ENCODE measurements at places on chromosomes 7 and 10.
A peak's percentile ranks its signal among the peaks of the same experiment; 100 is the strongest.

DNA sequence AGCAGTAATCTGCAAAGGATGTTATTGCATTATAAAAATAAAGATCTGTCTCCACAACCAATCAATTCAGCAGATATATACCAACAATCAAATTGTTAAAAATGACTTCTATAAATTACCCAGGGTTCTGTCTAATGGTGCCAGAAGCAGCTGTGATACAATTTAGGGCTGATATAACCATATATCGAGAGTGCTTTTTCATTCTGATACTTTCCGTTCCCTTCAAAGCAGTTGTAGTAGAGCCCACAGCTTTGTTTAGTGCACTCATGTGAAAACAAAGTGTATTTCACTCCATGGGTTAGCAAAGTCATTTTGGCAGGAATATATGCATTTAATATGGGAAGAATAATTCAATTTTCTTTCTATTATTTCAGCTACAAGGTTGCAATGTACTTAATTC lies 83.1 kb upstream of the CHCHD3 start:
- no peak for DNase-seq

GRCh38 chr10:34495938-34496337 lies 319.2 kb downstream of the PARD3 start:
- no peak for DNase-seq

DNA sequence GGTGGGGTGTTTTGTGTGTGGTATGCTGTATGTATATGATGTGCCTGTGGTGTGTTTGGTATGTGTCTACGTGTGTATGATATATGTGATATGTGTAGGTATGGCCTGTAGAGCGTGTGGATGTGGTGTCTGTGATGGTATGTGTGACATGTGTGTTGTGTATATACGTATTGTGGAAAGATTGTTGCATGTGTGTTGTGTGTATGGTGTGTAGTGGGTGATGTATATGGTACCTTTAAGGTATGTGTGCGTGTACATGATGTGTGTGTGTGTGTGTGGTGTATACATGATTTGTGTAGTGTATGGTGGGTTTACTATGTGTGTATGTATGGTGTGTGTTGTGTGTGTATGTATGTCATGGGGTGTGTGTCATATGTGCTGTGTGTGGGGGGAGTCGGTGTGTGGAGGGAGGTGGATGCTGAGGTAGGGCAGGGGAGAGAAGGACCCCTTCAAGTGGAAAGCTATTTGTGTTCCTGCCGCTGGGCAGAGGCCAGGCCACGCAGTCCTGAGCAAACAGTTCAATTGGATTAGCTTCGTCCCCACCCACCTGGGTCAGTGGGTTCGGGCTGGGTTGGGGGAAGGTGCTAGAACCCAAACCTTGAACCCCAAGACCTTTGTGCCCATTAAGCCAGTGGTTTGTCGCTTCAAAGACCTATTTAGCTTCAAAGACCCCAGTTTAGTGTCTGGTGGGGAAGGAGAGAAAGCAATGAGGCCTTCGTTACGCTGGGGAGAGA lies 1.9 kb upstream of the TRPV6 start:
- DNase-seq: no peak

DNA sequence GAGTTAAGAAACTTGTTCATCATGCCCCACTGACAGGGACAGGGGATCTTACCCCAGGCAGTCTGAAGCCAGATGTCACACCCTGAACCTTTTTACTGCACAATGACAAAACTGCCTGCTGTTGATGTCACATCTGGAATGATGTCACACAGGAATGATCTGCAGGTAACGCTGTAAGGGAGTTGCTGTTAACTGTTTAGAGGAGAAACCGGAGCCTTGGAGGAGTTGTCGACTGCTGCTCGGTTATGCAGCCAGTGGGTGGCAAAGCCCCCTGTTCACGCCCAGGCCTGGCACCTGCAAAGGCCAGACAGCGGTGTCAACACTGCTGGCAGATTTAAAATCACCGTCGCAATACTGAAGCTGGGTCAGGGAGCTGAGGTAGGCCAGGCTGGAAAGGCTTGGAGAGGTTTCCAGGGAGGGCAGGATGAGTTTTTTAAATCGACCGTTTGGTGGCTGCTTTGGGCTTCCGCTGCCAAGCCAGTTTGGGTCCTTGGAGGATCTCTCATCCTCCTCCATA lies 10.0 kb upstream of the SLIT1 start:
- DNase-seq: no peak

- no peak for DNase-seq
These were observed 19.9 kb upstream of the NPFFR1 start for GRCh38 chr10:70303730-70304129.

DNA sequence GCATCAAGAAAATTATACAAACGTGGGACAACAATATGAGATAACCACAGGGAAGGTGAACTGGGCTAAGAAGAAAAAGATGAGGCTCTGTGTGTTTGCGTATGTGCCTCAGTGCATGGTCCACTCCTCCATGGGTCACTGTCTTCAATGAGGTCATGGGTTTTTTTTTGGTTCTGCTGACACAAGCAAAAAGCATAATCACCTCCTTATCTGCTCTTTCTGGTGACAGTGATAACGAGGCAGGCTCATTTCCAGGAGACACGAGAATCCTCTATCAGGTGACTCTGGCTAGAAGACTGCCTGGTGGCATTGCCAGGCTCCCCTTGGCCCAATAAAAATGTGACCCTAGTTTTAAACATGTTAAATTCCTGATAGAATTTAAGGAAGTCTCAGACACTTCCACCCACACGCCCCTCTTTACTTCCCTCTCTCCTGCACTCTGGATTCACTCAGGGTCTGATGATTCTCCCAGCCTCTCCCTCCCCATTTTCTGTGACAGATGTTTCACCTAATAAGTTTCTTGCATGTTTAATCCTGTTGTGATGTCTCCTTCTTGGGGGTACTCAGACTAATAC lies 35.3 kb upstream of the CDCA7L start:
- no peak for DNase-seq

DNA sequence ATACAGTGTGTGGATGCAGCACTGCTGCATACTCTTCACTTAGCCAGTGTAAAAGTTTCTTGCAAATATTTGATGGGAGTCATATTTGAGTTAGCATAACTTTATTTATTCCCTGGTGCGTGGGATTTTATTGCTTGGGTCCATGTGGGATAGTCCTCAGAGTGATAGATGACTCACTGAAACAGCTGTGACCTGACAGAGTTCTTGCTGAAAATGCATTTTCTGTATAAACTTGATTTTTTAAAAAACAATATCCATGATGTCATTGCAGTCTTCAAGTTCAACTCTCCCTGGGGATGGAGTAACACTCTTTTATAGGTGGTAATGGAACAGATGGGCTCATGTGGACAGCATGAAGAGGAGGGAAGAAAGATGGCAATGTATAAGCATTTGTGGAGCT lies 310.0 kb downstream of the PPP1R3A start:
- no peak for DNase-seq

DNA sequence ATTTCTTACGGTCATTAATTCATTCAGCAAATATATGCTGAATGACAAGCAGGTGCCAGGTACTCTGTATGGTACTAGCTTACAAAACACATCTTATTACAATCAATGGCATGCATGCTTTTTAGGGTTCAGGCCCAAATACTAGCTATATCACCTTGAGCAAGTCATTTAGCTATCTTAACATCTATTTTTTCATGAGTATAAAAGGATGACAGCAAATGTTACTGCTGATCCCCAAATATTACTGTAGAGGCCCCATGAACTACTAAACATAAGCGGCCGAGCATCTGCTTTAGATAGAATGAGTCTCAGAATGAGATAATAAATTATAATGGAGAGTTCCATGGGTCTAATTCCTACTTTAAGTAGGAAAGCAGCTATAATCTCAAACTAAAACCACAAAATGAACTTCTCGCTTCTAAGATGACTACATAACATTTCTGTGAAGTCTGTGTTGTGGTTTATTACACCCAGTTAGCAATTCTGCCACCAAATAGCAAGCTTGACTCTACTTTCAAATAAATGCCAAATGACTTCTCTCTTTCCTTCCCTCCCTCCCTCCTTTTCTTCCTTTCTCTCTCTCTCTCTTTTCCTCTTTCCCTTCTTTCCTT lies 113.7 kb upstream of the LRRN3 start:
- no peak for DNase-seq

- no peak for DNase-seq
These were observed 32.1 kb downstream of the LRRC27 start for GRCh38 chr10:132363921-132364593.

DNA sequence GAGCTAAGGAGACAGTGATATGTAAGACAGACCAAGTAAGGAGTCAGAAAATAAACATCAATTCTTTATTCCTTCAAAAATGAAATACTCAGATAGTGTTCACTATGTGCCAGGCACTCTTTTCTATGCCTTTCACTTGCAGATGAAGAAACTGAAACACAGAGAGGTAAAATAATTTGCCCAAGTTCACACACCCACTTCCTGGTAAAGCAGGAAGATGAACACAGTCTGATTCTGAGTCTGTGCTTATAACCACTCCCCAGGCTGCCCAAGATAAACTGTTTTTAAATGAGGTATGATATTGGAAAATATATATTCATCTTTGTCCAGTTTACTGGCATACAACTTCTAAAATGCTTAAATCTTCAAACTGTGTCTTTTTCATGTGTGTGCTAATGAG lies 294.4 kb upstream of the NPVF start:
- DNase-seq: no peak

DNA sequence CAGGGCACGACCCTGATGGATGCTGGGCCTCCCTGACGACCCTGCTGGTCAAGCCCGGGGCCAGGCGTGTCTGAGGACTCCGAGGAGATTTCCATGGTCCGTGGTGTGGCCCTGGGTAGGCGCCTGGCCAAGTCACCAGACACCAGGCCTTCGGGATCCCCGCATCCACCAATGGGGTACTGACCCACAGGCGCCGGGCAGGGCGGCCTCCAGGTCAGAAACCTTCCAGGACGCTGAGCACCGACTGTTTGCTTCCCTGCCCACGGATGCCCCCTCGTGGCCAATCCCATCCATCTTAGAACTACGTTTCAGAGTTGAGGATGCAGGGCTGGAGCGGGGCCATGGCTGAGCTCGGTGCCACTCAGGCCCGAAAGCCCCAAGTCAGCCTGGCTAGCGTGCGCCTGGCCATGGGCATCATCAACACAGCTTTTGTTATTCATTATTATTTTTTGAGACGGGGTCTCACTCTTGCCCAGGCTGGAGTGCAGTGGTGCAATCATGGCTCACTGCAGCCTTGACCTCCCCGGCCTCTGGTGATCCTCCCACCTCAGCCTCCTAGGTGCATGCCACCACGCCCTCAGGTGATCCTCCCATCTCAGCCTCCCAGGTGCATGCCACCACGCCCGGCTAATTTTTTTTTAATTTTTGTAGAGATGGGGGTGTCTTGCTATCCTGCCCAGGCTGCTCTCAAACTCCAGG lies 7.1 kb upstream of the AMZ1 start:
- DNase-seq: peak; percentile 30

GRCh38 chr10:60162631-60163030 lies 227.0 kb downstream of the ANK3 start:
- no peak for DNase-seq

GRCh38 chr10:15781381-15781960 lies 61.7 kb upstream of the ITGA8 start:
- no peak for DNase-seq

GRCh38 chr7:42214060-42214679 lies 22.8 kb downstream of the GLI3 start:
- no peak for DNase-seq

- no peak for DNase-seq
These were observed 254.9 kb upstream of the PHF14 start for GRCh38 chr7:10718768-10719167.

GRCh38 chr10:69648461-69648860 lies 18.4 kb downstream of the FAM241B start:
- no peak for DNase-seq

DNA sequence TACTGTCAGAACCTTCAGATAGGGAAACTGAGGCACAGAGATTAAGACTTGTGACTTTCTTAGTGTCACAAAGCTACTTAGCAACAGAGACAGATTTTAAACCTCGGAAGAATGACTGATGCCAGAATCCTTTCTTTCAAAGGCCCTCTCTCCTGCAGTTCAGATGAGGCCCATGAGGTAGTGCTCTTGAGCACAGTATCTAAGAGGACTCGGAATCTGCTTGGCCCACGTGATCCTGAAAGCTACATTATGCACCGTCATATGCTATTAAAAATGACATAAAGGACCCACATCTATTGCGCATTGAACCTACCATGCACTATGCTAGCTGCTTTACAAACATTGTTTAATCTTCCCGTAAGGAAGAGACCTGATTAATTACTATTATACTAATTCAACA lies 355.9 kb downstream of the SFMBT2 start:
- DNase-seq: no peak

DNA sequence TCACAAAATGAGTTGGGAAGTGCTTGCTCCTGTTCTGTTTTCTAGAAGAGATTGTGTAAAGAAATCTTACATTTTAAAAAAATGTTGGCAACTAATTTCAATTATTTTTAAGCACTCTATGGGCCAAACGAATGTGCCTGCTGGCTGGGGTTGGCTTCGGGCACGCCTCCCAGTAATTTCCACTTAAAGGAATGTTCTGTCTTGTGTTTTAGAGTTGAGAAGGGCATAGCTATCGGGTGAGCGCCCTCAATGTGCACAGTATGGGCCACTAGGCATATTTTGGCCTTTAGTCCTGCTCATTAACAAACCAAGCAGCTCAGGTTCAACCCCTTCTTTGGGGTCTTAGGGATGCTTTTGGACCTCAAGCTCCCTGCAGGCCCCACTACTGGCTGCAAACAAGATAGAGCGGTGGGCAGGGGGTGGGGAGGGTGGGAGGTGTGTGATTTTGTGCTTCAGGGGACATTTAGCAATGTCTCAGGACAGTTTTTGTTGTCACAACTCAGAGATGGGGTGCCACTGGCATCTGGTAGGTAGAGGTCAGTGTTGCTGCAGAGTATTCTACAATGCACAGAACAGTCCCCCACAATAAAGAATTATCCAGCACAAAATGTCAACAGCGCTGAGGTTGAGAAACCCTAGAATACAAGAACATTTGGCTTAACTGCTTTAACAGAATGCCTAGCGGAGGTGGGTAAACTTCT lies 40.7 kb downstream of the TACC2 start:
- no peak for DNase-seq

- DNase-seq: no peak
These were observed 109.4 kb downstream of the TRIM24 start for GRCh38 chr7:138569418-138569817.
